ENCODE measurements at places on chromosomes 2 and 18. TPM values are rescaled to one million over a fixed set of nuclear protein-coding genes. Genes with fewer than 3 reads are reported as not detected.

Gene TUBA4B
- not detected for total RNA-seq

Gene ARID5A
- 9.1 TPM for total RNA-seq

Gene WNT10A
- 8.1 TPM for total RNA-seq

Gene POTEJ
- 0.71 TPM for total RNA-seq

Gene LAMA1
- total RNA-seq, result 34.4 TPM

Gene DYNAP
- total RNA-seq, result not detected

Gene CDH2
- 225 TPM for total RNA-seq

Gene SEPTIN10
- 83.8 TPM for total RNA-seq

Gene ALK
- 9.5 TPM for total RNA-seq

Gene GNAL
- 17.5 TPM for total RNA-seq

Gene CTAGE1
- total RNA-seq, result not detected

Gene SRD5A2
- total RNA-seq, result 6.9 TPM

Gene CIB4
- total RNA-seq, result not detected

Gene STAT4
- total RNA-seq, result 5.8 TPM

Gene NPPC
- 5.2 TPM for total RNA-seq

Gene SERPINB10
- 1.3 TPM for total RNA-seq
